ENCODE measurements at places on chromosomes 4 and X. TPM values are rescaled to one million over a fixed set of nuclear protein-coding genes. Genes with fewer than 3 reads are reported as not detected.

- no peak for DNase-seq
Observed at GRCh38 chr4:22063613-22064012, 115.0 kb upstream of the KCNIP4 start.

DNA sequence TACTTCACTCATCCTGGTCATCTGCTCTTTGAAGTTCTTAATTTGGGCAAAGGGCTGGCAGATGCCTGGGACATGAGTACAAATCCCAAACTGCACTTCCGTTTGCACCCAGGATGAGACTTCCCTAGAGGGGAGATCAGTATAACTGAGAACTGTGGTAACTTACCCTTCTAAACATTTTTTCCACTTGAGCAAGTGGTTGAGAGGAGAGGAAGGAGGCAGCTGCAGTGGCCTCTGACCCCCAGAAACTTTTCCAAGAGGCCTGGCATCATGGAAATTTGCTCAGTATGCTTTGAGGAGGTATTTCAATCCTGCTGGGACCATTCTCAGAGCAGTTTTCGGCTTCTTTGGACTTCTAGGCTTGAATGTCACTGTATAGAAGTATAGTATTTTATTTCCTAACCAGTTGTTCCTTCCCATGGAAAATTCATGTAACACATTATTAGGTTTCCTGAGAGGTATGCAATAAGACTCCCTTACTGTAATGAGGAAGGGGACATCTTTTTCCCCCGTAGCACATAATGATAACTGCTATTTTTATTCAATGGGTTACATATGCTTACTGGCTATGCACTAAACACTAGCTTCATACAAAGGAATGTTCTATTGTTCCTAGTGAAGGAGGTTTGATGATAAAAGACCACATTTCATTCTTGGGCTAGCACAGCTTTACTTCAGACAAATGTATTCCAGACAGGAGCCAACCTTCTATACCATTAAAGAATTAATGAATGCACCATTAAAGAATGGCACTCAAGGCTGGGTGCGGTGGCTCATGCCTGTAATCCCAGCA, 129.3 kb downstream of the SHROOM3 start:
- no peak for DNase-seq

ANXA10 gene
- not detected for total RNA-seq

DNA sequence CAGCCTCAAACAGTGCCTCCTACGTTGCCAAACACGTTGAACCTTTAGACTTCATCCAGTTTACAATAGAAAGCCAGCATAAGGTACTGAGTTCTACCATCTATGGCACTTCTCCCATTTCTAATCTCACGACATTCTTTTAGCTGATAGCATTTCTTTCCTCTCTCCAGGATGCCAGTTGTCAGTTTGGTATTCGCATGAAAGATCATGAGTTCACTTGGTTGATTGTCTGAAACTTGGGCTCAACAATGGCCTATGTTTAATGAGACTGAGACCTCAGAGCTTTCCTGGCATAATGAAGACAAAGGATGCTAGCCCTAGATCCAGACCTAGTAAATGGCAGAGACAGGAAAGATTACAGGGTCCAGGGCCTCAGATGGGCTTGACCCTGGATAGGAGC, 69.2 kb upstream of the SPRY1 start:
- no peak for DNase-seq

DNA sequence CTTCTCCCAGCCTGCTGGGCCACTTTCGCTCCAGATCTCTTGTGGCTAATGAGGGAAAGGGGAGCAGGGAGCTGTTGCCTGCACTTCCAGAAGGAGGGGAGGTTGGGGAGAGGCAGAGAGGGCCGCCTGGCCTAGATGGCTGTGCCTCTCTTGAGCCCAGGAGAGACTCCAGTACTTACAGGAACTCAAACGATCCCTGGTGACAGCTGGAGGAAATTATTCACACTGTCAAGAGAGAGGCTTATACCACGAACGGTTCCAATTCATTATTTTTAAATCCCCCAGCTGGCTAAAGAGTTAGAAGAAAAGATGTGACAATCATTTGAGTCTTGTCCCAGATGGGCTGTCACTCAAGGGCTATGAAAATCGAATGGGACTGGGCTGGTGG, 96.1 kb downstream of the PHKA2 start:
- DNase-seq: no peak

DNA sequence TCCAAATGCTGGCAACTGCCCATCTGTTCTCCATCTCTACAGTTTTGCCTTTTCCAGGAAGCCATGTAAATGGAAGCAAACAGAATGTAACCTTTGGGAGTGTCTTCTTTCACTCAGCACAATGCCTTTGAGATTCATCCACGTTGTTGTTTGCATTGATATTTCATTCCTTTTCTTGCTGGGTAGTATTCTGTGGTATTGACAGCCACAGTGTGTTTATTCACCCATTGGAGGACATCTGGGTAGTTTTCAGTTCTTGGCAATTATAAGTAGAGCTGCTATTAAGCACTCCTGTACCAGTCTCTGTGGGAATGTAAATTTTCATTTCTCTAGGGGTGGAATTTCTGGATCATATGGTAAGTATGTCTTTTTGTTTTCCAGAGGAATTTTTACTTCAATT, 194.3 kb upstream of the RPS6KA3 start:
- no peak for DNase-seq

GRCh38 chrX:104679175-104679574, 113.2 kb downstream of the IL1RAPL2 start:
- no peak for DNase-seq

- no peak for DNase-seq
Observed at GRCh38 chr4:185914583-185915199, 102.7 kb upstream of the SORBS2 start.

- DNase-seq: no peak
Observed at GRCh38 chrX:10178866-10179463, 22.2 kb downstream of the CLCN4 start.

DNA sequence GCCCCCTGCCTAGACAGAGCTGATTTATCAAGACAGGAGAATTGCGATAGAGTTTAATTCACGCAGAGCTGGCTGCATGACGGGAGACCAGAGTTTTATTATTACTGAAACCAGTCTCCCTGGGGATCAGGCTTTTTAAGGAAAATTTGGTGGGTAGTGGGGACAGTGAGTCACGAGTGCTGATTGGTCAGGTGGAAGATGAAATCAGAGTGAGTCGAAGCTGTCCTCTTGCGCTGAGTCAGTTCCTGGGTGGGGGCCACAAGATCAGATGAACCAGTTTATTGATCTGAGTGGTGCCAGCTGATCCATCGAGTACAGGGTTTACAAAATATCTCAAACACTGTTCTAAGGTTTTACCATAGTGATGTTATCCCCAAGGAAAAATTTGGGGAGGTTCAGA, 36.6 kb downstream of the MYOZ2 start:
- no peak for DNase-seq

PDE5A gene
- total RNA-seq: 17.9 TPM
